Inflammatory macrophage treated with lipopolysaccharide for 1 hour (primary cell): ENCODE measurements at places on chromosomes 6 and 20.

GRCh38 chr6:10332111-10332510, 82.8 kb downstream of the TFAP2A start:
- DNase-seq: no peak

DNA sequence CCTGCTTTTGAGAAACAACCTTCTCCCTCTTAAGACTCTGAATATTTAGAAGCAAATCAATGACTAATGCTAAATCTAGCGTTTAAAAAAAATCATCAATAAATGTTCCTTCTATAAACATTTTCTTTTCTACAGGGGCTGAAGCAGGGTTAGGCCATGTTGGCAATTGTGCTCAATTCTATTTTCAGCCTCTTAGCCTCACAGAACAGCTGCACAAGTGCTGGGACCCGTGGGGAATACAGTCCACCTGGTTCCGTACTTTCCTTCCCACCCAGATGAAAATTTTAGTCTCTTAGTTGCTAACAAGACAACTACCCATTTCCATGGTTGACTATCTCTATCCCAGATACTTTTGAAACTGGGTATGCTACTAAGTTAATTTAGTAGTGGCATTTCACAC, 138.6 kb downstream of the RPS12 start:
- DNase-seq: no peak

DNA sequence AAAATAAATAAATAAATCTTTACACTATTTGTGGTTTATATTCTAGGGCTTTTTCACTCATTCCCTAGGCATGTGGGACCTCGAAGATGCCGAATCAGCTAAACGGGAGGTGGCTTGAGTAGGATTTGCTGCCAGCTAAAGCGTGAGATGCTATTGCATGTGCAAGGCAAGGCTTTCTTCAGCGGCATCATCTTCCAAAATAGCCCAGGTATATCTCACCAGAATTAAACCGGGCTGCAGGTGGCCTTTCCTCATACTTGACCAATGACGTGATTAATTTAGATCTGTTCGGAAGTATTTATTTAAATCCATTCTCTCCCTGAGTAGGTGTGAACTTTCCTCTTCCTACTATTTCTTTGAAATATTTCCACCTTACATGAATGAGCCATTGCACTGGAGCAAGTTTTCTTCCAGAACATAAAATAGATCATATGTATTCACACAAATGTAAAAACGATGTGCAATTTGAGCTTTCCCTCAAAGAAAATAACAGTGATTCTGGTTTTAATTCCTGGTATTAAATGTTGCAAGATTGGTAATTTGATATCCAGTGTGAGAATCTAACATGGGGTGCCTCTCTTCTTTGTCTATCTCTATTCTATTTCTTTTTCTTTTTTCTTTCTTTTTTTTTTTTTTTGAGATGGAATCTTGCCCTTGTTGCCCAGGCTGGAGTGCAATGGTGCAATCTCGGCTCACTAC, 24.3 kb upstream of the ZNF217 start:
- no peak for DNase-seq

- DNase-seq: no peak
Observed at GRCh38 chr6:114187563-114187962, 155.3 kb downstream of the HS3ST5 start.

DNA sequence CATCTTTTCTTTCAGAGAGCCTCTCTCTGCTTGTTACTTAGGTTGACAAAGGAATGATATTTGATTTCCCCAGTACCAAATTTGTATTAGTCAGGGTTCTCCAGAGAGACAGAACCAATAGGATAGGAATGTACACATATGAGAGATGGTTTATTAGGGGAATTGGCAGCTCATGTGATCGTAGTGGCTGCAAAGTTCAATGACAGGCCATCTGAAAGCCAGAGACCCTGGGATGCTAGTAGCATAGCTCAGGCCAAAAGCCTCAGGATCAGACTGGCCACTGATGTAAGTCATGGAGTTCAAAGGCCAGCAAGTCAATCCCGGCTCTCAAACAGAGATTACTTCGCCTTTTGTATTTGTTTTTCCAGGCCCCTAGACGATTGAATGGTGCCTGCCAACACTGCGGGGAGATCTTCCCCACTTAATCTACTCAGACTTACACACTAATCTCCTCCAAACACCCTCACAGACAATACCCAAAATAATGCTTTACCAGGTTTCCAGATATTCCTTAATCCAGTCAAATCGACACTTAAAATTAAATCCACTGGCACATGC, 215.5 kb downstream of the ALDH8A1 start:
- no peak for DNase-seq

GRCh38 chr6:10429638-10430427, 15.0 kb upstream of the TFAP2A start:
- DNase-seq: peak; percentile 77

- no peak for DNase-seq
Observed at GRCh38 chr6:118897386-118897785, 3.4 kb downstream of the ASF1A start.

DNA sequence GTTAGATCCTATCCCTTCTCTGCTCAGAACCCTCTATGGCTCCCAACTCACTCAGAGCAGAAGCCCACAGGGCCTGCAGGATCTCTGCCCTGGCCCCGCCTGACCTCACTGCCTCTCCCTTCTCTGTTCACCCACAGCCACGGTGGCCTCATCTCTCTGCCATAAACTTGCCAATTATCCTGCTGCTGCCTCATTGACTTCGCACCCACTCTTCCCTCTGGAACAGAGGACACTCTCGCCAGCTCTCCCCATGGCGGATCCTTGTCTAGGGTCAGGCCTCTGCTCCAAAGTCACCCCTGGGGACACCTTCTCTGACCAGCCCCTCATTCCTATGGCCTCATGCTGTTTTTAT, 86.4 kb downstream of the CEBPB start:
- no peak for DNase-seq

DNA sequence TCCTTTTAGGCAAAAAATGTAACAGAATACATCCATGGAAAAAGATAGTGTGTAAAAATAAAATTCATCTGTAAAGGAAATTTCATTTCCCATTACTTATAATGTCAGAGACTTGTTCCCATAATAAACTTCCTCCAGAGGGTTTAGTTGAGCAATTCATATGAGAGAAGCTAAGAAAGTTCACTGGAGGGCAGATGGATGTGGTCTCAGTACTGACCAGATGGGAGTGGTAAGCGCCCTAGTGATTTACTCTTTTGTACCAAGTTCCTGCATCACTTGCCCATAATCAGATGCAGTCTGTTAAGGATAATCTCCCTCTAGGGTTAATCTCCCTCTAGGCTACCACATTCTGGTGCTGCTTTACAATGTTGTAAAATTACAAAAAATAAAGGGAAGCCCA, 61.7 kb downstream of the ESF1 start:
- peak; percentile 40 for DNase-seq

GRCh38 chr20:18978311-18978710, 164.7 kb downstream of the SCP2D1 start:
- no peak for DNase-seq

- DNase-seq: no peak
Observed at GRCh38 chr6:3356824-3357420, 98.2 kb downstream of the PSMG4 start.

DNA sequence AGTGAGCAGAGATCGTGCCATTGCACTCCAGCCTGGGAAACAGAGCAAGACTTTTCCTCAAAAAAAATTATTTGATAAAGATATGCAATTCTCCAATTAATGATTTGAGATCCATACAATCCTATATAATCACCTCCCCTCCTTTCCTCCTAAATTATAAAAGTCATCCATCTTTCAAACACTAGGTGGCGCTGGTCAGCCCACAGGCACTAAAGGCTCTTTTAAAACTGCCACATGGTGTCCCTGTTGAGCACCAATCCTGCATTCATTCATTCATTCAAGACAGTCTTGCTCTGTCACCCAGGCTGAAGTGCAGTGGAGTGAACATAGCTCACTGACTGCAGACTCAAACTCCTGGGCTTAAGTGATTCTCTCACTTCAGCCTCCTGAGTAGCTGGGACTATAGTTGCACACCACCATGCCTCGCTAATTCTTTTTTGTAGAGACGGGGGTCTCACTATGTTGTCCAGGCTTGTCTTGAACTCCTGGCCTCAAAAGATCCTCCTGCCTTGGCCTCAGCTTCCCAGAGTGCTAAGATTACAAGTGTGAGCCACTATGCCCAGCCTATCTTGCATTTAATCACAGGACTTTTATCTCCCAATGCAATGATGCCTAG, 58.7 kb upstream of the SLC2A12 start:
- peak; percentile 93 for DNase-seq

DNA sequence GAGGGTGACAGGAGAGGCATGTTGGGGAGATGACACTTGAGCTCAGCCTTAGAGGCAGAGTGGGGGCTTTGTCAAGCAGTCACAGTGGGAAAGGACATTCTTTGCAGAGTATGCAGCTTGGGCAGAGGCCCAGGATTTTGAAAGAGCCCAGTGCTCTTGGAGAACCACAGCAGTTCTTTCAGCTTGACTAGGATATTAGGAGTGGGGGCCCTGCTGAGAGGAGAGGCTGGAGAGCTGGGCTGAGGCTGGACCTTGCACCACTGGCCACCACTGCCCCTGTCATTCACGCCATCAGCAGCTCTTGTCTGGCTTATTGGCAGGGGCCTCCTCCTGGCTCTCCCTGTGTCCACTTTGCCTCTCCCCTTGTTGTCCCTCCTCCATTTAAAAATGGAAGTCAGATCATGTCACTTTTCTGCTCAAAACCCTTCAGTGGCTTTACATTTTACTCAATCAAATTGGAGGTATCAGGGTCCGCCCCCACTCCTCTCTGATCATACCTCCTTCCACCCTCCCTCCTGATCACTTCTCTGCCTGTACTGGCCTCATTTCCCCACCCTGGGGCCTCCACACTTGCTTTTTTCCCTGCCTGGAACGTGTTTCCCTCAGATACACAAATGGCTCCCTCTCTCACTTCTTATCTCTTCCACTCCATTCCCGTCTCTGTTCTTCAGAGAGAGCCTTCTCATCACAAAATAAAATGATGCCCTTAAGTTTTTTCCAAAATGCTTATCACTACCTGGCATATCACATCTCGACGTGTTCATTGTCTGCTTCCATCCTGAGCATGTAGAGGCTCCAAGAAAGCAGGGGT, 10.5 kb downstream of the MANBAL start:
- DNase-seq: no peak

DNA sequence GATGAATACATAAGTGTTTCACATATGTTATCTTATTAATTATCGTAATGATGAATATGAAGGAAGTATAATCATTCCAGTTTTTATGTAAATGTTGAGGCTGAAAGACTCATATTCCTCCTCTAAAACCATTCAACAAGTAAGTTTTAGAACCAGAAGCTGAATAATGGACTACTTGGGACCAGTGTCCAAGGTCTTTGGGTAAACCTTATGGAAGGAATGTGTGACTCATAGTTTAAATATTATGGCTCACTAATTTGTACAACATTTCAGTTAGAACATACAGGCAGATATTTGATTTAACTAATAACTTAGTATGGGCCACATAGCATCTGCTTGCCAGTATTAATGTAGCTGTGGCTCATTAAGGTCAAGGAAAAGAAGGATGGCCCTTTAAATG, 209.6 kb downstream of the TFAP2B start:
- DNase-seq: no peak

- DNase-seq: no peak
Observed at GRCh38 chr6:166167258-166167731, 356 bp downstream of the TBXT start.

- no peak for DNase-seq
Observed at GRCh38 chr6:149080511-149080910, 237.0 kb upstream of the TAB2 start.

DNA sequence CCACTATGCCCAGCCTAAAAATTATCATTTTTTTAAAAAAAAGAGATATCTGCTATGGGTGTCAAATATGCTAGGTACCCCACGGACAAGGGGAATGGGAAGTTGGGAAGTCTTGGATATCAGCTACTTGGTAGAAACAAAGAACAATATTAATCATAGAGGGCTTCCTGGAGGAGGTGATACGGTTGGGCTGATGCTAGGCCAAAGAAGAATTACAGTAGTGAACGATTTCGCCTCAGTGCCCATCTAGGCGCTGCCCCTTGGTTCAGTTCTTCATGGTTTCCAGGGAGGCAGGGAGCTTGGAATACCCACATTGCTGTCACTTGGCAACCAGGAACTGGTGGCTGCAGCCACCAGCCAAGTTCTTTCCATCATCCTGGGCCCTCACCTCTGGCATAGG, 5.5 kb upstream of the PSMF1 start:
- no peak for DNase-seq
